GM04504 (cell line): ENCODE measurements at places on chromosomes 7 and 10.

DNA sequence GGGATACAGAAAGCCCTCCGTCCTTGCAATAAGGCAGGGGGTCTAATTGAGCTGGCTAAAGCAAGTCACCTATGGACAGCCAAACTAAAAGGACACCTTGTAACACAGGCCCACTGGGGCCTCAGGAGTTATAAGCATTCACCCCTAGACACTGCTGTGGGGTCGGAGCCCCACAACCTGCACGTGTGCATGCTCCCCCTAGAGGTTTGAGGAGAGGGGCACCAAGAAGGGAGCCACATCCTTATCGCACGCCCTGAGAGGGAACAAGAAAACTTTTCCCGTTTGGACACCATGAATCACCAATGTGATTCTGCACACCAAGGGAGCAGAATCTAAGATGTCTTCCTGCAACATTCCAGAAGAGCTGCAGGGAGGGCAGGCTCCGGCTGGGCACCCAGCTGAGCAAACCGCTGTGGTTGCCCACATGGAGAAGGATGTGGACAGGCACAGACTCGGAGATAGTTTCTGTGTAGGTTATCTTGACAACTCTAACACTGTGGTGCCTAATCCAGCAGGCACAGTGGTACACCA is 17.7 kb upstream of the TARP start:
- no peak for DNase-seq

- no peak for DNase-seq
Measured at GRCh38 chr10:50600831-50601477, 22.8 kb downstream of the SGMS1 start.

DNA sequence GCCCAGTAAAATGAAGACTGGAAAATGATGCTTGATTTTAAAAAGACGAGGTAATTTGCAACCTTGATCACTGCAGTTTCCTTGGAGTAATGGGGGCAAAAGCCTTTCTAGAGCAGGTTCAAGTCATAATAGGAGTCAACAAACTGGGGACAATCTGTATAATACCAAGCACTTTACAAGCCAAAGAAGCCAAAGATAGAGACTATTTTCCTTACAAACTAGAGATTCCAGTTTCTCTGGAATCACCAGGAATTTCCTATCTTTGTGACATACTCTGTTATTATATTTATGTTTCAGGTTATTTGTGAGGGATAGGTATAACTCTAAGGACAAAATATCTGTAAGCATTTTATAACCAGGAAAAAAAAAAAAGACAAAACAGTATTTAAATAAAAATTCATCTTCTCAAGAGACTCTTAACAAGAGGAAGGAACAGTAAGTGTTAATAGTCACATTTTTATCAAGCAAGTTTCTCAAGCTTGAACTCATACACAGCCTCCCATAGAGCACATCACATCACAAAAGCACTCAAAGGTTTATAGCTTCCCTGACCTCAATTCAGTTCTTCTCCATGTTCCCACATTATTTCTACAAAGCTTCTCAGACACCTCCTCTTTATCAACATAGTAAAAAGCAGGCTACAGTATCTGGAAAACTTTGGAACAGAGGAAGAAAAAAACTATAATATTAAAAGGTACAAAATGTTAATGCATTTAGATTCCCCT is 18.9 kb downstream of the JMJD1C start:
- DNase-seq, result no peak

GRCh38 chr10:59073456-59074053 is 102.9 kb upstream of the PHYHIPL start:
- no peak for DNase-seq

DNA sequence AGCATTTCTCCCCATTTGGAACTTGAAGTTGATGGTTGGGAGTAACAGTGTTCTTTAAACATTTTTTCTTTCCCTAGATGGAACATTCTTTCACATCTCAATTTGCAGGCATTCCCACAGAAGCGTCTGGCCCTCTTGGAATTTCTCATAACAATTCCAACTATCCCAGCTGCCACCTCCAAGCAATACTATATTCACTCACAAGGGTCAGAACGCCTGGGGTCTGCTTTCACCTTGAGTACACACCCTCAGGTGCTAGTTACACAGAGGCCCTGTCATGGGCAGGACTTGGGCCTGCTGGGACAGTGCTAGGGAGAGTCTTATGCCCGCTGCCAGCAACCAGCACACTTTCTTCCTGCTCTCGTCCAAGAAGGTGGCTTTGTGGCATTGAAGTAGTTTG is 136.5 kb downstream of the JCAD start:
- DNase-seq, result no peak

- DNase-seq, result no peak
Measured at GRCh38 chr7:30710669-30711068, 28.4 kb upstream of the CRHR2 start.
